ENCODE measurements at places on chromosomes 2 and 18. TPM values are rescaled to one million over a fixed set of nuclear protein-coding genes. Genes with fewer than 3 reads are reported as not detected.
A peak's percentile ranks its signal among the peaks of the same experiment; 100 is the strongest.

The HNRNPLL gene
- 47.3 TPM for total RNA-seq

The RNASEH1 gene
- total RNA-seq = 28.1 TPM

The ASXL3 gene
- total RNA-seq = 0.93 TPM

DNA sequence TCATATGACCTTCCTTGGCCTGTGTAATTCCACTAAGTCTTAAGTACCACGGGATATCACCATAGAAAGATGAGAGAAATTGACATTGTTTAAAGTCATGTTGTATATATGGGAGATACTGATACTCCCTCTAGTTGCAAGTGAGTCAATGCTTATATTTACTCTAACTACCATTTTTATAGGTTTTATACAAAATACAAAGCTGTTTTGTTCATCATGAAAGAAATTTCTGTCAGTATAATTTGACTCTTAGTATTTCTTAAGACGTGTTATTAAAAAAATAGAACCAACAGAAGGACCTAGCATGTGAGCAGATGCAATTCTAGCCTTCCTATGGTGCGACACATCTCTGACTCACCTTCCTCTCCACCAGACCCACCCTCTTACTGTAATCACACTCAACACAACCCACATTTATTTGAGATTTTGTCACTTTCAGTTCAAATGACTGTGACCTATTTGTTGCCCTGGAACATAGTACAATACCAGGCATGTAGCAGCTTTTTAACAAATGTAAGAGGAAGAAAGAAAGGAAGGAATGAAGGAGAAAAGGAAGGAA is 453.1 kb downstream of the CMPK2 start:
- no peak for ATAC-seq

DNA sequence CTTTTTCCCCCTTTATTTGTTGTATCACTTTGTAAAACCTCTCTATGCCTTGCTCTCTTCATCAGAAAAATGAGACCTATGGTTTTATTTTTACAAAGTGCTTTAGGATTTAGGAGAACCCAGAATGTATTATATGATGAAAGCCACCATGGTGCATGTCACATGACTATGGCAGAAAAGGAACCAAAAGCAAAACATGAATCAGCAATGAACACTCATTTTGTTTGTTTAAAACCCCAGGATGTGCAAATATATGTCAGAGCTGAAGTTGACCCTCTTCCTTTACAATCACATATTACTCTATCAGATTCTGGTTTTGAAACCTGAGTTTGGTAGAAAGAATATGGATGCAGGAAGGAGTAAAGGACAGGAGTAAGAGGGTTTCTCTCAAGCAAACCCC is 70.0 kb downstream of the FIGN start:
- no peak for ATAC-seq

- ATAC-seq = no peak
Measured at GRCh38 chr2:15481000-15481399, 80.1 kb downstream of the NBAS start.

DNA sequence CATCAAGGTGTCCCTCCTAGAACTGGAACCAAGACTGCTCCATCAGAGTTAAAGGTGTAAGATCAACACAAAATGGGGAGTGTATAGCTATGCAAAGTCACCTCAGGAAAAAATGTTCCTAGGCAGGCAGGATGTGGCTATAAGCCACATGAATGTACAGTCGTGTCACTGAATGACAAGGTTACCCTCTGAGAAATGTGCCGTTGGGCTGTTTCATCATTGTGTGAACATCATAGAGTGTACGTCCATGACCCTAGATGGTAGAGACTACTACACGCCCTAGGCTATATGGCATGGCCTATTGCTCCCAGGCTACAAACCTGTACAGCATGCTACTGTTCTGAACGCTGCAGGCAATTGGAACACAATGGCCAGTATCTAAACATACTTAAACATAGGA is 24.5 kb downstream of the TYMS start:
- no peak for ATAC-seq

GRCh38 chr2:1740716-1741589 is 3.4 kb downstream of the PXDN start:
- no peak for ATAC-seq

- ATAC-seq = no peak
Measured at GRCh38 chr2:37427241-37427640, 82.8 kb downstream of the QPCT start.

DNA sequence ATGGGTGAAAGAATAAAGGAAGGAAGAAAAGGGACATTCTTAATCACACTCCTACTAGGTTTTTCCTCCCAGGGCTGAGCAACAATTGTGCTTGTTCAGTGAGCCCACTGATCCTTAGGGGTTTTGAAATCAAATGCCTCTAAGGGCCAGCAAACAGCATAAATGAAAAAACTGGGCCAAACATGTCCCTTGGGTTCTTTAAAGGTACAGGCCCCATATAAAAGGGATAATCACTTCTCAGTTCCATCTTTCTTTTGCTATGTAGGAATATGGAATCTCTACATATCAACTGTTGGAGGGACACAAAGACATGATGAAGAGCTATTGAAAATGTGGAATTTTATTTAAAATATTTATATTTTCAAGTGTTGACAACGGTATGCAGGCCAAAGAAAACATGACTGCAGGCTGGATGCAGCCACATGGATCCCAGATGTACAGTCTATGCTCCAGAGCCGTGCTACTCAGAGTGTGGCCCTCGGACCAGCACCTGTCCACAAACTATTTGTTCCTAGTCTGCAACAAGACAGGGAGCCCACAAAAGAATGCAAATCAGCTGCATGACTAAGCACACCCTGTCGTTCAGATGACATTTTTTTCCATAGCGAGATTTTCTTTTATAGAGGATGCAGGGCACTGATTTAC is 110.0 kb downstream of the CDH20 start:
- ATAC-seq = no peak

DNA sequence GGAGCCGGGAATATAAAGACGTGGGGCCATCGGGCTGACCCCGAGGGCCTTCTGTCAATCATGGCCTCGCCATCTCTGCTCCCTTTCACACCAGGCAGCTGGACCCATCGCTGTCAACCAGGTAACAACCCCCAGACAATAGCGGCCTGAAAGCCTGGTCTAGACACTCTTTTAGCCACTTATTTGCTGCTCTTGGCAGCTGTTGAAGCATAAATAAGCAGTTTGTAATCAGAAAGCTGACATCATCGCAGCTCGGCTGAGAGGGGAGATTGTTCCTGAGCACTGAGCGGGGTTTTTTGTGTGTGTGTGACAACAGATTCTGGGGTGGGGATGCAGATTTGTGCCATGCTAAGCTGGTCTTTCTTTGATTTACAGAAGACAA is 423.6 kb upstream of the POU3F3 start:
- ATAC-seq = no peak

DNA sequence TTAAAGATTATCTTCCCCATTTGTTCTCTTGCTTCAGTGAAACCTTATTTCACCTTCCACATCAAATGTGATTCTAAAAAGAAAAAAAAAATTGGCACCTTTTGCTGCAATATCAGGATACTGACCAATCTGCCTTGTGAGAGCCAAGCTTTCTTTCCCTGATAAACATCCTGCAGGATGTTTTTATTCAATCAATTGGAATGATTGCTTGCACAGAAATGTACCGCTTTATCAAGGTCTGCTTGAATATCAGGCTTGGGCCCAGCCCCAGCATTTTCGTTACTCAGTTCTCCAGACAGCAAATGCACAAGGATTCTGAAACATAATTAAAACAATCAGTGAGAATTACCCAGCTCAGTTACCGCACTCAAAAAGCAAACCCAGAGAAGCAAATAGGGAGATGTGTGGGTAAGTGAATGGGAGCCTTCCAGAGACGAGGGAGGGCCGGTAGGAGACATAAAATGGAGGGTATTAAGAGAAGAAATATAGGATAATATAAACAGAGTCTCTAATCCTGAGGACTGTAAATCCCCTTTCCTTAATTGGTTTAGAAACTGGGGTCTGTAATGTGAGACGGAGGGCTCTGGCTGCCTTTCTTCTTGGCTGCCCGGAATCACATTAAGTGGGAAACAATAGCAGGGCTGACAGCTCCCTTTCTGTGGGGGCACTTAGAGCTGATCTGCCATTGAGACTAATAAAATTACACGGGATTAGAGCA is 291.8 kb downstream of the ICOS start:
- no peak for ATAC-seq

DNA sequence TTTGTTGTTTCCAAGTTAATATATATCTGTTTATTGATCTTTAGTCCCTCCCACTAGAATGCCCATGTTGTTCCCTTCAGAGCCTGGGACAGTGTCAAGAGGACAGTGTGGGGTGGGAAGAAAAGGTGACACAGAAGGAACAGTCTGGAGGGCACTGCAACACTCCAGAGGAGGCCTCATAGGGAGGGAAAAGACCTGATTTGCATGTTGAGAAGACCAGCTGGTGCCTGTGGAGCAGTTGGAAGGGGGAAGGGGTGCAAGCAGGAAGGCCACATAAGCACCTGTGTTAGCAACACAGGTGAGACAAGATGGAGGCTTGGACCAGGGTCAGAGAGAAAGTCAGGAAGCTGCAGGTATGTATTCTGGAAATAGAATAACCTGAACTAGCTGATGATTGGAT is 48.1 kb upstream of the FHOD3 start:
- ATAC-seq = no peak

DNA sequence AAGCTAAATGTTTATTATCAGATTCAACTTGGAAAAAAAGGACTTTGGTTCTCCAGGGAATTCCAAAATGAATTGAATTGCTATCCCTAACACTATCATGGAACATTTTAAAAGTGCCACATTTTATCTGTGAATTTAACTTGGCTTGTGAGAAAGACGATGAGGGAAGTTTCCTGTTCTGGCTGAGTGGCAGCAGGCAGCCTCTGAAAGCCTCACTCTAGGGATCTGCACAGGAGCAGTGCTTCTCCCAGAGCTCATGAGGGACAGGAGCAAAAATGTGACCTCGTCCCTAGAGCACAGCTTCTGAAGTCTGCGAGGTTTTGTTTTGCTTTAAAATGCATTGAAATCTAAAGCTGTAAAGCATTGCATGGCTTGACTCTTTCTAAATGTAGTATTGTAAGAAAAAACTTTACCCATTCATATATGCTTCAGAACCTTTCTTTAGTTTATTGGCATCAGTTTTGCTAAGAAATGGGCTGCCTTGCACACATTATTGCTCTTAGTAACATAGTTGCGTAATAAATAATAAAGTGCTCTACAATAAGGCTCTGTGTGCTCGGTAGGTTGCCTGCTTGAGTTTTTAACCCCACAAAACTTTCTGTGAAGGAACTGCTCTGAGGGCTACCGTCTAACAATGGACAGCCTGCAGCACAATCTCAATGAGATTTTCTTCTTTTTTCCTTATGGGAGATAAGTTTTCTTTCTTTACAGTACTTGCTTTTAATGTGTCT is 136.2 kb upstream of the CDCA7 start:
- peak; percentile 59 for ATAC-seq

GRCh38 chr2:109268916-109269315 is 139.9 kb downstream of the SH3RF3 start:
- ATAC-seq = no peak

DNA sequence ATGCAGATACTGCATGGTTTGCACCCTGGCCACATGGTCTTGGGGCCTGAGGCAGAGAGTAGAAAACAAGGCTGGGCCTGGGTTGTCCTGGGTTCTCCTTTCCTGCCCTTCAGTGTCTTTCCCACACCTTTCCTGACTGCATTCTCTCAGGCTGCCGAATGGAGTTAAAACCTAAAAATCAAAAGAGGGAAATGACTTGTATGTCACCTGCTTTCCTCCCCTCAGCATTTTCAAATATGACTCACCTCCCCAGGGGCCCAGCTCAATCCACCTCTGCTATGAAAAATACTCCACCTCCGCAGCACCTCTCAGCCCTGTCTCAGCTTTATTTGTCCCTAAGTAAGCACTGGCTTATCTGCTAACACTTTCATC is 457.8 kb upstream of the MEX3C start:
- ATAC-seq = no peak

Data from gastroesophageal sphincter (tissue), 4 donors.